Stimulated activated CD4-positive, alpha-beta T cell treated with anti-CD3 and anti-CD28 coated beads, TNF-alpha, amount 100 ng/mL, for 24 hours (primary cell): ENCODE measurements at places on chromosomes 6 and 20.

- DNase-seq, result no peak
These were observed 3.6 kb upstream of the PTGIS start for GRCh38 chr20:49571553-49571835.

DNA sequence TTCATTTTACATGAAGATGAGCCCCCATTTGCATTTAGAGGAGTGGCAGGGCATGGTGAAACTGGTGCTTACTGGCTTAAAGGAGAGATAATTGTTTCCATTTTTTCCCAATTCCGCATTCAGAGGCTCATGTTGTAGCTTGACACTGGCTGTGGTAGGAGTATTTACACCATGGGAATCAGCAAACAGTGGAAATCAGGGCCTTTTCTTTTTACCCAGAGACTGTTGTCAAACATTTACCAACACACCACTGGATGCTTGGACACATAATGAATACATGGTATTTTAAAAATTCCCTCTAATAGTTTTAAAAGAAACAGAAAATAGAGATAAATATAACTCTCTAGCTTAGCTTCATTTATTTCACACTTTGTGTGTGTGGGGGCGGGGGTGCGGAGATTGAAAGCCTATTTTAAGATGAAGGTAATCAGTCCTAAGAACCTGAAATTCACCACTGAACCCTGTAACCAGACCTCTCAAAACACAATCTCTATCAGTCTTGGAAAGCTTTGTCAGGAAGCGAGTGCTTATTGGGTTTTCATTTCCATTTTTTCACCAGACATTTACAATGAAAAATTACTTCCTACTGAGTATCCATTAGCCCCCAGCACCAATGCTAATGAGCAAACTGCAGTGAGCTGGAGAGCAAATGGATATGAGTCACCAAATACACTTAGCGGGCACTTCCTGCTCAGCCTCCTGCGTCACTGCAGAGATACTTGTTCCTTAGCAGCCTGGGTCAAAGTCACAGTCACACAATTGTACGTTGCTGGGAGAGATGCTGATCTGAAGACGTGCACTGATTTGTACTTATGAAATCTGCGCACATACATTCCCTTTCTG, 532.0 kb downstream of the BCKDHB start:
- DNase-seq, result no peak

- DNase-seq, result no peak
These were observed 74.6 kb upstream of the BHLHE23 start for GRCh38 chr20:63081351-63081750.

- DNase-seq, result no peak
These were observed 205.7 kb downstream of the ANKRD60 start for GRCh38 chr20:58022711-58023110.

- no peak for DNase-seq
These were observed 4.7 kb downstream of the DXO start for GRCh38 chr6:31966997-31967925.

GRCh38 chr6:83958241-83958685, 75.3 kb upstream of the MRAP2 start:
- no peak for DNase-seq

GRCh38 chr20:53865901-53866793, 204.2 kb downstream of the BCAS1 start:
- no peak for DNase-seq

- no peak for DNase-seq
These were observed 231.6 kb downstream of the FNDC1 start for GRCh38 chr6:159400826-159401225.

DNA sequence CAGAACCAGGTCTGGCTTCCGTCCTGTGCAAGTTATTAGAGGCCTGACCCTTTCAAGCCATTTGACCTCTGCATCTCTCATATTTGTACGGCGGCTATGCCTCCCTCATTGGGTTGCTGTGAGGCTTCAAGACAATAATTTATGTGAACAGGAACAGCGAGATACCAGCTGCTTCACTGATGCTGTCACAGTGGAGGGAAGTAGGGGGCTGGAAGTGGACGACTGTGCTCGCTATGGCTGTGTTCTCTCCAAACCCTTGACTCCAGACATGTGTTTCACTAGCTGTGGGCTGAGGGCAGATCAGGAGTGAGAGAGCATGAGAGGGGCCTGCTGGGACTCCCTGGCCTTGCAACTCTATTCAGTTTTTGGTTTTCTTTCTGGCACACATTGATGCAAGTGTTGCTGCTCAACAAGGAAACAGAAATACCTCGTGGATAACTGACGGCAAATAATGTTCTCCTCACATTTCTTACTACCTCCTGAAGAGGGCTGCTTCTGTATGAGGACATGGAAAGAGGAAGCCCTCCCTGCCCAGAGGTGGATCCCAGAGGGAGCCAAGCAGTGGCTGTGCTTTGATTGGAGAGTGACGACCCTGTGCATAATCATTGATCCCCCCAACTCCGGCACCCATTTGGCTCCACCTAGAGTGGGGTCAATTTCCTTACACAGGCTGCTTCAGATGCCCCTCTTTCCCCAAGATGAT, 34.7 kb upstream of the SCP2D1 start:
- DNase-seq, result no peak

GRCh38 chr20:17499041-17499440, 32.1 kb downstream of the BFSP1 start:
- no peak for DNase-seq

GRCh38 chr6:41536795-41537758, 9.1 kb upstream of the FOXP4 start:
- DNase-seq, result no peak

- DNase-seq, result no peak
These were observed 32.8 kb upstream of the HBS1L start for GRCh38 chr6:135087403-135087802.

- DNase-seq, result no peak
These were observed 221.0 kb upstream of the PDE10A start for GRCh38 chr6:165883851-165884640.

- no peak for DNase-seq
These were observed at the start of gene HLA-DQA1 for GRCh38 chr6:32637219-32637880. HLA-DQA1 (plus strand) TSS chr6:32637406; CDS start chr6:32637459, 53 bp downstream.

DNA sequence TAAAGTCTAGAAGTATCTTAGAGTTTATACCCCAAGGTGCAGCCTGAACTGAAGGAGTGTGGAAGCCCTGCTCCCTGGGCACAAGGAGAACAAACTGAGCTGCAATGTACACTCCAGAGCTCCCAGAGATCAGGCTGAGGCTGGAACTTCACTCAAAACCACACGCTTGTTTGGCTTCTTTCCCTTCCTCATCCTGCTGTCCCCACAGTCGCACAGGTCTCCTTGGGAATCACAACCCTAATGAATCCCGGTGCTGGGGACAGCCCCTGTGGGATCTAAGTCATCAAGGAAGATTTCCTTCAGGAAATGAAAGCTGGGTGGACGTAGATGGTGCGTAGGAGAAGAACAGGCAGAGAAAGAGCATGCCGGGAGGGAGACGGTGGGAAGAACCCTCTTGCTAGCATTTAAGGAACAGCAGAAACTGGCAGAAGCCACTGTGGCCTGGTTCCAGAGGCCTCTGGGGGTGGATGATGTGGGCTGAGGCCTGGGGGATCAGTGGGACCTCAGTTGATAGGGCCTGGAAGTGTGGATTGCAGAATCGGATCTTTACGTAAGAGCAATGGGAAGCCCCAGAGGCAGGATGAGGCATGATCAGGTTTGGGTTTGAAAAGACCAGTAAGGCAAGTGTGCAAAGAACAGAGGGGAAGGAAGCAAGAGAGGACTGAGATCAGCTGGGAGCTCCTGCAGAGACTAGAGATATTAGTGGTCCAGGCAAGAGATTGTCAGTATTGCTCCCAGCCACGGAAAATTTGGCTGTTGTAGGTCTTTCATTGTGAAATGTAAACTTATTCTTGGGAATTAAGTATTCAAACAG, 21.4 kb downstream of the CYP24A1 start:
- DNase-seq, result no peak

DNA sequence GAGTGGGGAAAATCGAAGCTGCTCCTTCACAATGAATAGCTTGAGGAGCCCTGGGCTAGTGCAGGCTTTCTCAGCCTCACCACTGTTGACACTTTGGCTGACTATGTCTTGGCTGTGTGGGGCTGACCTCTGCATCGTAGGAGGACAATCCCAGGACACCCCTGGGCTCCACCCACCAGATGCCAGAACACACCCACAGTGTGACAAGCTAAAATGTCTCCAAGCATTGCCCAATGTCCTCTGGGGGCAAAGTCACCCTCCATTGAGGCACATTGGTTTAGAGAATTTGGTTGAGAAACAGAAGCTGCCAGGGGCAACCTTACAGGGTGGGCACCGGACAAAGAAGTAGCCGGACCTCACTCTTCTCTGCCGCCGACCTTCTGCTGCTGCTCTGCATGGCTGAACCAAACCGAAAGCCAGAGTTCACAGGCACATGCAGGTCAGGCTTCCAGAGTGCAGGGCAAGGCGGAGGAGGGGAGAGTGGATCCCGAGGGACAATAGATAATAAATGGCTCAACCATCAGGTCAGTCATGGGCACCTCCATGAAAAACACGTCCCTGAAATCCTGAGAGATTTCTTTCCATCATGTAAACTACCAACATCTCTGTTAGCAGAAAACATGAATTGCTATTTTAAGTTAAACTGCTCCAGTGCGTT, 189.0 kb downstream of the LRFN2 start:
- no peak for DNase-seq

DNA sequence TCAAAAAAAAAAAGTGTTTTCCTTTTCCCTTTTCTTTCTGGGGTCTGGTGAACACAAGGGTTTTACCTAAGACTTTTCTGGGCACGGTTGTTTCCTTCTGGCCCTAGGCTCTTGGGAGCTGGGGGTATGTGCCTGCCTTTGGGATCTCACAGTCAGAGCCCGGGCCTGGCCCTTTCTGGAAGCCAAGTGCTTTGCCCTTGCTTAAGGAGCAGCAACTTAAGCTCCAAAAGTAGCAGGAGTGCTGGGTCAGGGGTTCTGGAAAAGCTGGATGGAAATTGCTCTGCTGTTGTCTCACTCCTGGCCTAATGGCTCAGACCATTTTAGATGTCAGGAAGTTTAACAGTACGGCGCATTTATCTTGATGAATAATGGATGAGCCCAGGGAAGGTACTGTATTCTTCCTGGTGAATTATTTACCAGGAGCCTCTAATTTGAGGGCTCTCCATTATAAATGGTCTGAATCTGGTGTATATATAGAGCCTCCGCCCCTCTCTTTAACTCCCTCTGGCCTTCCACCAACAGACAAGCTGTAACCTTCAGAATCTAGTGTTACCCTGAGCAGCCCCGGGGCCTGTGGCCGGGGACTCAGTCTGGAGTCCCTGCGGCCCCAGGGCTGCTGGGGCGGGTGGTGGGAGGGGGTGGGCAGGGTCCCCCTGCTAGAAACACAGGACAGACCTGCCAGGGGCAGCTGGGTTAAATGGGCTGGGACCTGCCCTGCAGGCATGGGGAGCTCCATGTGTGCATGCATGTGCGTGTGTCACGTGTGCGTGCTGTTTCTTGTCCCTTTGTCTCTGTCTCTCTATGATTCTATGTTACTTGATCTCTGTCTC, 37.5 kb downstream of the PTK7 start:
- no peak for DNase-seq

DNA sequence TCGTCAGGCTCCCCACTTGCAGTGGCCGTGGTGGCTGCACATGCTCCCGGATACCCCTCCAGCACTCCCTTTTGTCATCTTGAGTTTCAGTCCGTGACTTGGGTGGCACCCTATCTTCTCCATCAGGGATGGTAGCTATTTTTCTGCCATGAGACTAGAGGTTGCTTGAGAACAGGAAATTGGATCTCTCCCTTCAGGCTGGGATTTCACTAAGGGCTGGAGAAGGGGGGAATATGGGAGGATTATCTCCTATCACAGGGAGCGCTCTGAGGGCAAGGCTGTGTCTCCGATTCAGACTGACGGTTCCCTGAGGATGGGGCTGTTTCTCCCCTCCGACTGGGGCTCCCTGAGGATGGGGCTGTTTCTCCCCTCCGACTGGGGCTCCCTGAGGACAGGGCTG, 123.1 kb downstream of the MRPL14 start:
- DNase-seq, result no peak

DNA sequence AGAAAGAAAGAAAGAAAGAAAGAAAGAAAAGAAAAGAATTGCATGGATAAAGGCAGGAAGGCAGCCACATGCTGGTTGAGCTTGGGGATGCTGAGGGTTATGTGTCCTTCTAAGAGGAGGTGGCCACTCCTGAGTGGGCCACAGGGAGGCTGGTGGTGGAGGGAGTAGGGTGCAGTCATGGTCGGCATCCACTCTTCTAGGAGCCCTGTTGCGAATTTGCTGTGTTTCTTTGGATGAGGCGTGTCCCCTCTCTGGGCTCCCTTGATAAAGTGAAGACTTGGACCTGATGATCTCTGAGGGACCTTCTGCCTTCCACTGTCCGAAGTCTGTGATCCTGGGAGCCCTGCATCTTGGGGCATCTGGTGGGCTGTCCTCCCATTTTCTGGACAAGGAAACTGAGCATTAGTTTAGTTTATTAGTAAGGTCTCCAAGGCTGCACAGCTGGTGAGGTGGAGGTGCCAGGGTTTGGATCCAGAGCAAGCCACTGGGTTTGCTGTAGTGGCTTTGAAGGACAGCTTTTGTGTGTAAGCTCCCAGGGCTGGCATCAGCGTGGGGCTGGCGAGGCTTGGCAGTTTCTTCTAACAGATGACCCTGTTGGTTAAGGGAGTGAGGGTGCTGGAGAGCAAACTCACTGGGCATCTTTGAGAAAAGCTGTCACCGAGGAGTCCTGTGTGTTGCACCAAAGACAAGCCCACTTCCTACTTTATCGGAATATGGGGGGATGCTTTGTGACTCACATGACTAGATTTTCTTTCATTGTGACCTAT, 4.3 kb downstream of the DLGAP4 start:
- no peak for DNase-seq

GRCh38 chr6:81204731-81205130, 547.8 kb downstream of the TENT5A start:
- DNase-seq, result no peak

- no peak for DNase-seq
These were observed 21.8 kb downstream of the CDC5L start for GRCh38 chr6:44409207-44409794.

DNA sequence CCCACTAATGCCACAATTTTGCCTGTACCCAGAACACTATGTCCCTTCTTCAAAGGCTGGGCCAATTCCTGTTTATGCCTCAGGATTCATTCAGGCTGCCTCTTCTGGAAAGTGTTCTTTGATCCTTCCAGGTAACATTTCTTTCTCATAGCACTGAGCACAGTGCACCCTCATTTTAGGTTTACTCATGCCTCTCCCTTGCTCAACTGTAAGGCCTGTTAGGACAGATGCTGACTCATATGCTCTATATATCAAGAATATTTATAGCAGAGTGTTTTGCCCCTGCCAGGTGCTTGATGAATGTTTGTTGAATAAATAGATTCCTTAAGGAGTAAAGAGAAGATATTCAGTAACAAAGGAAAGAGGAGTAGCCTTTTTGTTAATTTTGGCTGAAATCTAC, 263.9 kb downstream of the PHF3 start:
- no peak for DNase-seq

GRCh38 chr6:125598422-125598821, 151.0 kb upstream of the HEY2 start:
- no peak for DNase-seq

- DNase-seq, result no peak
These were observed 31.5 kb downstream of the PPP1R16B start for GRCh38 chr20:38836991-38837390.
